Stimulated activated CD8-positive, alpha-beta memory T cell treated with anti-CD3 and anti-CD28 coated beads, Interleukin-2, amount 100 ng/mL, for 1 hour (primary cell): ENCODE measurements at places on chromosomes 1 and 21.

- DNase-seq, result no peak
These were observed 445 bp upstream of the RGS4 start for GRCh38 chr1:163068716-163069115.

GRCh38 chr1:99539131-99539530 lies 106.8 kb upstream of the PALMD start:
- DNase-seq, result no peak

GRCh38 chr1:223486366-223486765 lies 93.2 kb downstream of the CCDC185 start:
- DNase-seq, result no peak

GRCh38 chr1:21894034-21894881 lies 42.9 kb downstream of the HSPG2 start:
- no peak for DNase-seq

DNA sequence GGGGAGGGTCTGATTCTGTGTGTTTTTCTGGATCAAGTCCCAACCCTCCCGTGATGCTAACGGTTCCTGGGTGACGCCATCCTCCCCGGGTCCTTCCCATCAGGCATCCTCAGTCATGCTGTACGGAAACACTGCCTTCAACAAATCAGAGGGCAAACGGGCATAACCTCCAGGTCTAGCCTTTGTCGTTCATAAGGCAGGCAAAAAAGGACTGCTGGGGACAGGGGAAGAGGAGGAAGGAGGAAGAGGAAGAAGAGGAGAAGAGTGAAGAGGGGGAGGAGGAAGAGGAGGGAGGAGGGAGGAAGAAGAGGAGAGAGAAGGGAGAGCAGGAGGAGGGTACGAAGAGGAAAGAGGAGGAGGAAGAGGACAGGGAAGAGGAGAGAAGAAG lies 84.4 kb downstream of the ITPKB start:
- no peak for DNase-seq

DNA sequence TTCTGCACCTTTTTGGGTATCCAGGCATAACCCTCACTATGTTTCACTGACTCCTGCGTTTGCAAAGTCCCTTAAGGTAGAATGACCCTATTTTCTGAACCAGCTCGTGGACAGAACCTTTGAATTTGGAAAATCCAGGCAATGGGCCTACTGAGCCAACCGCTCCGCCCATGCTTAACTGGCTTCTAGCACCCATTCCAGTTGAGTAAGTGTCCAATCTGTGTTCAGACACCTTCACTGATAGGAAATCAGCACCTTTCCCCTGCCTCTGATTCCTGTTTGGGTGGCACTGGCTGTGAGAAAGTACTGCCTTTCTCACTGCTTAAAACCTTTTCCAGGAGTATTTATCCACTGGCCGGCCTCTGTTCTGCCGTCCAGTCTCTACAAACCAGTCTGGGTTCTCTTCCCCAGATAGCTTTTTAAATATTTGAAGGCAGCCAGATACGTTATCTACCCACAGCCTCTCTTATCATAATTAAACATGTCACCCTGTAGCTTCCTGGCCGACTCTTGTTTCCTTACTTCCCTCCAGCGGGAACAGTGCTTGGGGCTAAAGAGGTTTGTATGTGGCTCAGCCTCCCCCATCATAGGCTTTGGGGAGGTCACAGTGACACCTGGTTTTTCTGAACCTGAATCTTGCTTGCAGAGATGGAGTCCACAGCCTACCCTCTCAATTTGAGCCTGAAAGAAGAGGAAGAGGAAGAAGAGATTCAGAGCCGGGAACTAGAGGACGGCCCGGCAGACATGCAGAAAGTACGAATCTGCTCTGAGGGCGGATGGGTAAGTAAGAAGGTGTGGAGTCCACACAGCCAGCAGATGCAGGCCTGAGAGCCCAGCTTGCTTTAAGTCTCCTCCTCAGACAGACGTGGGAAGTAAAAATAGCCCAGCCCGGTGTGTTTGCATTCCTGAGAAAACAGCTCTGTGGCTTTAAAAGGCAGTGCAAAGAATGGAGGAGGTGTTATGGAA lies 1.3 kb downstream of the POGK start:
- no peak for DNase-seq

GRCh38 chr1:30225357-30225756 lies 498.0 kb downstream of the MATN1 start:
- no peak for DNase-seq

- DNase-seq, result no peak
These were observed at the start of gene CFAP45 for GRCh38 chr1:159900086-159900680. TSS of gene CFAP45 (minus strand) at chr1:159900165. CDS start at chr1:159900098, 67 bp downstream.

GRCh38 chr1:236920286-236920894 lies 83.9 kb downstream of the MT1HL1 start:
- no peak for DNase-seq
